T-cell (primary cell): ENCODE measurements at places on chromosomes 6 and 20.

- no peak for DNase-seq
Observed at GRCh38 chr20:44065401-44066340, 121.3 kb downstream of the JPH2 start.

DNA sequence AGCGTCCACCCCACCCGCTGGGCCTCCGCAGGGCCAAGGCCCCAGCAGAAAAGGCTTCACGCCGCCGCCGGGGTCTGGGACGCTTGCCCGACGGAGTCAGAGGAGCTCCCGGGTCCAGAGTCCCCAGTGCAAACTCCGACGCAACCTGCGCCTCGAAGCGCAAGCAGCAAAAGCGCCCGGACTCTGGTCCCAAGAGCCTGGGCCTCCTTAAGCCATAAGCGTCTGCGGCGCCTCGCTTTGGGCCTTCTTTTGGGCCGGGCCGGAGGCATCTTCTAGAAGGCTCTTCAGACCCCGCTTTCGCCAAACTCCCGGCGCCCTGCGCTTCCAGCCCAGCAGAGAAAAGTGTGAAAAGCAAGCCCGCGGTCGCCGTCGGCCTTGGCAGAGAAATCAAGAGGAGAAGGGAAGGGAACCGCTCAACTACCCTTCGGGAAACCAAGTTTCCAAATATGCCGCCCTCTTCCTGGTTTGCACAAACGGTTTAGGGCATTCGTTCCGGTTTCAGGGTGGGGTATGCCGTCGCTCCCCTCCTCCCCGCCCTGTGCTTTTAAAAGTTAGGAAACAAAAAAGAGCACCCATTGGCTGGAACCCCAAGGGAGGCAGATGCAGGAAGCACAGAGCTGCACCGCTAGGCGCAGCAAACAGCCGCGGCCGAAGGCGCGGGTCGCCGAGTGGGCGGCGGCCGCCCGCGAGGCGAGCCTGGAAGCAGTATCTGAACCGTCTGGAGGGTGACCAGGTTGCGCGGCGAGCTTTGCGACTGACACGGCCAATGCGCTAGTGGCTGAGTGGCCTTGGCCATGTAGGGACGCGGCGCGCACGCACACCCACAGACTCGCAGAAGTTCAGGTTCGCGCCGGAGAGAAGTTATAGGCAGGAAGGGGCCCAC lies 1.2 kb downstream of the TBX18 start:
- DNase-seq, result no peak

GRCh38 chr6:11653028-11653583 lies 115.6 kb downstream of the TMEM170B start:
- DNase-seq, result peak; percentile 9

DNA sequence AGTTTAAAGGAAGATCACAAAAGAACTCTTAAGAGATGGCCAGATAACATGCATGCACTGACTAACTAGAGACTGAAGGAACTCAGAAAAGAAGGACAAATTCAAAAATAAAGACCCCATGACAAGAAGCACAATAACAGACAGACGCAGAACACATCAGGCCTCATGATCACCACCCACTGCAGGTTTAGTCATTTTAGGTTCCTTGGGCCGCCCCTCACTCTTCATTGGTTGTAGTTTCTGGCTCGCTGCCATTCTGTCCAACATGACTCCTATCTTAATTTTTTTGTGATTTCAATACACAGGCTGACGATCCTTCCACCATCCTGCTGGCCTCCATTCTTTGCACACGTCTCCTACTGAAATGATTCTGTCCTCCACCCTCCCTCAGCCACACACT lies 21.6 kb downstream of the STX7 start:
- DNase-seq, result no peak

- DNase-seq, result no peak
Observed at GRCh38 chr6:151904631-151905030, 97.1 kb downstream of the ESR1 start.

- no peak for DNase-seq
Observed at GRCh38 chr6:39892490-39893129, 41.7 kb downstream of the MOCS1 start.
